A172 (cell line): ENCODE measurements at places on chromosomes 6 and 20. TPM values are rescaled to one million over a fixed set of nuclear protein-coding genes. Genes with fewer than 3 reads are reported as not detected.

DNA sequence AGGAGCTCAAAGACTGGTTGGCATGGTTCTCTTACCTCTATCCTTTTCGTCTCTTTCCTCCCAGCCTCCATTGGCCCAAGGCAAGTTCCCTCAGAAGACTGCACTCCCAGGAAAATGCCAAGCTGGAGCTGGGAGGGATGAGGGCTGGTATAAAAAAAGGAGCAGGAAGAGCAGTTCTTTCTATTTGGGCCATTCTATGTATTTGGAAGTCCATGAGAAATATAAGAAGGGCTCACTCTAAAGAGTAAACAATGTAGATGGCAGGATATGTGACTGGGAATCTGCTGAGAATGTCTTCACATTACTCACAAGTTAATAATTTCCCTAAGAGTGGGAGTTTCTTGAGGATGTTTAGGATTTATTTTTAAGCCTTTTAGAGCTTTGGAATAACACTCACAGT, 36.6 kb upstream of the ADTRP start:
- peak; percentile 21 for DNase-seq

- DNase-seq: peak; percentile 61
Observed at GRCh38 chr6:43699564-43700186, 12.1 kb upstream of the MRPS18A start.

- no peak for DNase-seq
Observed at GRCh38 chr20:33250666-33251065, 14.9 kb downstream of the BPIFA1 start.

GRCh38 chr6:18693881-18694280, 306.7 kb downstream of the RNF144B start:
- DNase-seq: no peak

GRCh38 chr20:59075934-59076508, 33.4 kb upstream of the PRELID3B start:
- DNase-seq: no peak

GRCh38 chr6:110468731-110469130, 7.7 kb downstream of the SLC22A16 start:
- DNase-seq: no peak

Gene NKX2-2
- 4.4 TPM in 2 replicates for total RNA-seq

Gene DDRGK1
- 70.0 and 76.8 TPM in 2 replicates for total RNA-seq

Gene RAMACL
- 0.19 and 1.2 TPM in 2 replicates for total RNA-seq

Gene MYT1
- total RNA-seq: 2.4 TPM in 2 replicates

Gene TRIM39
- 7.9 and 24.0 TPM in 2 replicates for total RNA-seq

Gene TAB2
- total RNA-seq: 20.9 and 26.6 TPM in 2 replicates

Gene DOK5
- not detected in 2 replicates for total RNA-seq

Gene BPIFB1
- not detected in 2 replicates for total RNA-seq

Gene OGFR
- total RNA-seq: 66.0 and 90.7 TPM in 2 replicates

Gene MTHFD1L
- 23.5 and 36.3 TPM in 2 replicates for total RNA-seq
